NCI-H1417 treated with DMSO at 0.1 percent for 48 hours (cell line): ENCODE measurements at places on chromosomes 12 and 14.

GRCh38 chr12:122308811-122309210 lies 42.5 kb upstream of the VPS33A start:
- DNase-seq = no peak

DNA sequence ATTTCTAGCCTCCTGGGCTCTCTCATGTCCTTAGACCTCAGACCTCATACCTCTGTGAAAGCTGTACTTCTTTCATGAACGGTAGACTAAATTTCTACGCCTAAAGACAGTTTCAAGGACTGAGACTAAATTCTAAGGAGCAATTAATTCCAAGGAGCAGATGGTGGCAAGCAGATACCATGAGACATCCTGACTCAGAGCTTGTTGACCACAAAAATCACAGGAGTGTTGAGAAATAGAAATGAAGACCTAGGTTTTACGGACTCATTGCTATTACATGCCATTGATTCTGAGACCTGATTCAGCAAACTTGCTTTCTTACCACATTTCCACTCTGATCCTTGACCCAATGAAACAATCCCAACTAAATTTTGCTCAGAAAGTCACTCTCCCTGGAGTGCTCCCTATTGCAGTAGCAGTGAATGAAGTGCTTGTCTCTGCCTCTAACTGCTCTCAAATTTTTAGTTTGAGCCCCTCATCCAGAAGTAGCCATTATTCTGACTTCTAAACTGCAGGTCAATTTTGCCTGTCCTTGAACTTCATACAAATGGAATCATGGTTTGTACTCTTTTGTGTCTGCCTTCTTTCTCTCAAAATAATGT lies 52.0 kb downstream of the PEX5 start:
- no peak for DNase-seq

DNA sequence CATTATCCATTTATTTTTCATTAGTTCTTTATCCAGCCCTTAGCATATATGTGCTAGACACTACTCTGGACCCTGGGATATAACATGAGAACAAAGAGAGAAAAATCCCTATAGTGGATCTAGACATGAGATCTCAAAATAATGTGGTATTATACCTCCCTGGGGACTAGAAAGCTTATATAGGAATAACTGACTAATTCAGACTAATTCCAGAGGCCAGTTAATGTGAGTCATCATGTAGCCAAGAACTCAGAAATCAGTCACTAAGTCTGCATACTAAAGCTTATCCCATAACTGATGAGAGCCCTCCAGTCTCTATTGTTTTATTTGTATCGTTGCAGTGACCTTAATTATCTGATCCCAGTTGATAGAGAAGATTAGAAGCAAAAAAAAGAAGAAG lies 267.1 kb upstream of the RGS6 start:
- DNase-seq = no peak

GRCh38 chr14:51776102-51776894 lies 84.1 kb upstream of the GNG2 start:
- DNase-seq = no peak

- DNase-seq = no peak
These were observed 24.6 kb downstream of the PRICKLE1 start for GRCh38 chr12:42564996-42565395.

GRCh38 chr12:4564818-4565217 lies 2.8 kb downstream of the DYRK4 start:
- no peak for DNase-seq

DNA sequence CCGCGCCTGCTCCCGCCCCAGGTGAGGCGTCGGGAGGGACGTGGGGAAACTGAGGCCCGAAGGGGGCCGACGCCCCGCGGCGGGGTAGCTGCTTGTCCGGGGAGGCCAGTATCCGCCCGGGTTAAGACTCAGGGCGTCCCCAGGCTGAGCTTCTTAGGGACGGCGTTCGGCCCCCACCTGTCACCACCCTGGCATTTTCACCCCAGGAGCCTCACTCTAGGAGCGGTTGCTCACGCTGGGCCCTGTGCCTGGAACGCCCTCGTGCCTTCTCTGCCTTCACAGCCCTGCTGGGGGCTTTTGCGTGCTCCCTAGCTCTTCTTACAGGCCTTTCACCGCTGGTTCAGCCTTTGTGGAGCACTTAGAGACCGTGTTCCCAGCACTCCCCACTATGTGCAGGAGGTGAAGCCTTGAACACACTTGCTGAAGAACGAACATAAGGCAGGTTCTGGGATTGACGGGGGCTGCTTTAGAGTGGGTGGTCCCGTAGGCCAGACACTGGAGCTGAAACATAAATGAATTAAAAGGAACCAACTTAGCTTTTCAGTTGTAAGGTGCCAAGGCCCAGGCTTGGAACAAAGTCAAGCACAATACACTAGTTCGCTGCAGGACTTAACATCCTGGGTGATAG lies 601 bp downstream of the ZNF839 start:
- no peak for DNase-seq

DNA sequence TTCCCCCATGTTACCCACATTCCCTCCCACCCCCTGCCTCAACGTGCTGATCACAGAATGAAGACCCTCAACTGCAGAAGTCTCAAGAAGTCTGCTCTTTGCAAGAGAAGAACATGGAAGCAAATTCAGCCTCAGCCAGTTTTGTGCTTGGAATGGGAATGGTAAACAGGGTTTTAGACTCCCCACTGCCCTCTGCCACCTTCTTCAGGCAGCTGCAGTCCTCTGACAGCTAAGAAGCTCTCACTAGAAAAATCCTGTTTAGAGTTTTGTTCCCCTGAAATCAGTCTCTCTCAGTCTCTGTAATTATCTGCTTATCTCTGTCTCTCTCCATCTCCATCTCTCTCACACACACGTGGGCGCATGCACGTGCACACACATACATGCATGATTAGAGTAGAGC lies 85.4 kb downstream of the CRACR2A start:
- no peak for DNase-seq

- DNase-seq = no peak
These were observed 290.3 kb downstream of the EMP1 start for GRCh38 chr12:13486794-13487193.

- DNase-seq = no peak
These were observed 664.7 kb upstream of the FBXO33 start for GRCh38 chr14:40096968-40097367.

GRCh38 chr14:35534873-35535482 lies 1.0 kb downstream of the INSM2 start:
- DNase-seq = no peak

- no peak for DNase-seq
These were observed 12.0 kb upstream of the IL26 start for GRCh38 chr12:68237619-68238018.

GRCh38 chr14:30267141-30267540 lies 291.8 kb upstream of the G2E3 start:
- no peak for DNase-seq

DNA sequence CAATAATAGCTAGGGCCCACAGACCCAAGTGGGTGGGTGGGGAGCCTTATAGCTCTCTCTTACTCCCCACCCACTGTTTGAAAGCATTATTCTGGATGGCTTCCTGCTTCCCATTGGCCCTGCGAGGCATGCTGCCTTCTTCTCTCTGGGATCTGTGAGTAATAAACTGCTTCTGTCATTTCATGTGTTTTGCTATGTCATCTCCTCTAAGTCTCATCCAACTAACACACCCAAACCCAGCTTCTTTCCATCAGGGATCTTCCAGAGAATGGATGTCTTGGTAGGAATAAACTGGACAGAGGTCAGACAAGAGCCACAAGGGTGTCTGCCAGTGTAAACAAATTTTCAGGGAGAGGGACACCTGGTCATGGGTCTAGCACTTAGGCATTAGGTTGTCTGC lies 66.4 kb upstream of the BDKRB2 start:
- DNase-seq = no peak

DNA sequence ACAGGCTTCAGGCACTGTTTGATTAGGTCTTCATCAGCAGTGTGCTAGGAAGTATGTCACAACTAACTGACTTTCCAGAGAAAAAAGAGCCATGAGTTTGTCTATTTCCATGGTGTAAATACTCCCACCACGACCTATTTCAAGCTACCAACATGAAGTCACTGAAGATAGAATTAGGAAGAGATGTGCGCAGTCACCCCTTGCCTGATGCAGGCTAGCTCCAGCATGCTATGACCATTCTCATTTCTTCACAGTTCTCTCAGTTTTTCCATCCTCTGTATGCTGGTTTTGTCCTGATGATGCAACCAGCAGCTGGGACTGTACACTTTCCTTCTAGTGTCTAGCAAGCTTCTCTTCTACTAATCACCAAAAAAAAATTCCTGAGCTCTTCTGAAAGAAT lies 191.6 kb upstream of the NUDT4 start:
- no peak for DNase-seq

- DNase-seq = peak; percentile 10
These were observed 69.7 kb downstream of the TTC9 start for GRCh38 chr14:70711451-70711850.

DNA sequence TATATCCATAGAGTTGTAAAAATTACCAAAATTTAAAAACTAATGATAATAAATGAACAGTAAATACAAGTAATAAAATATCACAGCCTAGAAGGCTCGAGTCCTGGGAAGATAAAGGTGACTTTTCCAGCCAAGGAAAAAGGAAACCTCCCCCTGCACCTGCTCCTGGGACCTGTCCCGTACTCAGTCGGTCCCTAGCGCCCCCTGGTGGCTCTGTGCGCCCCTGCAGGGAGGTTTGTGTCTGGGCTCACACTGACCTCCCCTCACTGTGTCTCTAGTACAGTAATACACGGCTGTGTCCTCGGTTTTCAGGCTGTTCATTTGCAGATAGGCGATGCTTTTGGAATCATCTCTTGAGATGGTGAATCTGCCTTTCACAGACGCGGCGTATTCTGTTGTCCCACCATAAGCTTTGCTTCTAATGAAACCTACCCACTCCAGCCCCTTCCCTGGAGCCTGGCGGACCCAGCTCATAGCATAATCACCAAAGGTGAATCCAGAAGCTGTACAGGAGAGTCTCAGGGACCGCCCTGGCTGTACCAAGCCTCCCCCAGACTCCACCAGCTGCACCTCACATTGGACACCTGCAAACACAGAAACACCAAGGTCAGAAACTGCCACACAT lies 1030.4 kb downstream of the TMEM121 start:
- DNase-seq = no peak

DNA sequence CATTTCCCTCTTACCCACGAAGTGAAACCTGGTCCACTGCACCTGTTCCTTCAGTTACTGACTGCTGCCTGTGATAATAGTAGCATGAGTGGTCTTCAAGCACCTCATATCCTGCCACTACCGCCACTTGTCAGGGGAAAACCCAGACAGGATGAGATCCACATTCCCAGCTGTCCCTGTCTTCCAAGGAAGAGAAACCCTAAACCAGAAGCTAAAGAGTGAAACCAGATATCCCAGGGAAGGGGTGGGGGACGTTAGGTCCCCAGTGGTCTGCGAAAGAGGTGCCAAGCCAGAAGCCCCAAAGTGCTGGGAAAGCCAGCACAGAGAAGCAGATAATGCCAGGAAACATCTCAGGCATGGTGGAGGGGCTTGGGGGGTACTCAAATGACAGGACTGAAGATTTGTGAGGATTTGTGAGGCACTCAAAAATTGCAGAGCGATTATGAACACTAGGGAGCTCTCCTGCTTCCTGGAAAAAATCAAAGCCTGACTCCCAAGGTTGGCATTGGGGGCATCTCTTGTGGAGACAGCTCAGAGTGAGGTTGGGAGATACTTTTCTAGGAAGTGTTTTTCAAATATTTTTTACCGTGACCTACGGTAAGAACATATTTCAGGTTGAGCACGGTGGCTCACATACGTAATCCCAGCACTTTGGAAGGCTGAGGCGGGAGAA lies 77.9 kb downstream of the TMEM30B start:
- no peak for DNase-seq

DNA sequence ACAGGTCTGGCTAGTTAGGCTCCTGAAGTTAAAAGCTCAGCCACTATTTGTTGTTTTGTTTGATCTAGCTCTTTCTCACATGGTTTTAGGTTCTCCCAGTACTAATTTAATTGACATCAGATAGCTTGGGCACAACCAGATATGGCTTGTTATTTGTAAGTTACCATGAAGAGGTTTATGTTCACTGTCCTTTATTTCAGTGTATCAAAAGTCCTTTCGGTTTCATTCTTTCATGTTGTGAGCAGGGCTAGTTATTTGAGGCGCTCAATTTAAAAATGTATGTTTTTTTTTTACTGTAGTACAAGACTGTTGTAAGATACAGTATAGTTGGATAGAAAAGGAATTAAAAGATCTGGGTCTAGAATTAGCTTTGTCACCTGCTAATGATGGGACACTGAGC lies 7.0 kb downstream of the GPX2 start:
- no peak for DNase-seq

- no peak for DNase-seq
These were observed 88.7 kb downstream of the HECTD1 start for GRCh38 chr14:31118892-31119291.

DNA sequence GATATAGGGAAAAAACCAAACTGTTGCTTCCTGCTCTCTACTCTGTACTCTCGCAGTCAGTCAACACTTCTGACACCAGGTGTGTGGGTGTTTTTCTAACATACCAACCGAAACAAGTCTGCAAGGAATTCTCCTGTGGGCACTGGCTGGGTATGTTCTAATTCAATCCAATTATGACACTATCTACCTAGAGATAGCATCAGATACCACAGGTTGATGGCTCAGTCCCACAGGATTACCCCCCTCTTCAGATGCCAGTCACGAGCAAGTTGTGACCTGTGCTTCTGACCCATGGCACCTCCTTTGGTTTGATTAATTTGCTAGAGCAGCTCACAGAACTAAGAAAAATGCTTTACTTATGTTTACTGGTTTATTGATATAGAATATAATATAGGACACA lies 78.3 kb downstream of the DYRK2 start:
- DNase-seq = no peak

GRCh38 chr14:104475256-104475655 lies 104.3 kb upstream of the C14orf180 start:
- no peak for DNase-seq

DNA sequence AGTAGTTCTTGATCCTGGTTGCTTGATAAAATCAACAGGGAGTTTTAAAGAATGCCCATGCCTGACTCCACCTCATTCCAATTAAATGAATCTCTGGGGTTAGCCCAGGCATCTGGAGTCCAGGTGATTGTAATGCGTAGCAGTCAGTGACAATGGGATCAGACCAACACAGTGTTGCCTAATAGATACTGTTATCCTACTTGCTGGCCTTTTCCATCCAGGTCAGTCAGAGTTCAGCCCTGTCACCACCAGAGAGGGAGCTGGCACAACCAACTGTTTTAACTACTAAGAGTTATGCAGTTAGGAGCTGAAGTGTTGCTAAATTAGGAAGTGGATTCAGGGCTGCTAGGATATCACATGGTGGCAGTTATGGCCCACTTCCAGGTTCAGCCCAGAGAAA lies 107.1 kb downstream of the GPR135 start:
- no peak for DNase-seq
